ENCODE measurements at places on chromosomes 2 and 18. TPM values are rescaled to one million over a fixed set of nuclear protein-coding genes. Genes with fewer than 3 reads are reported as not detected.

DNA sequence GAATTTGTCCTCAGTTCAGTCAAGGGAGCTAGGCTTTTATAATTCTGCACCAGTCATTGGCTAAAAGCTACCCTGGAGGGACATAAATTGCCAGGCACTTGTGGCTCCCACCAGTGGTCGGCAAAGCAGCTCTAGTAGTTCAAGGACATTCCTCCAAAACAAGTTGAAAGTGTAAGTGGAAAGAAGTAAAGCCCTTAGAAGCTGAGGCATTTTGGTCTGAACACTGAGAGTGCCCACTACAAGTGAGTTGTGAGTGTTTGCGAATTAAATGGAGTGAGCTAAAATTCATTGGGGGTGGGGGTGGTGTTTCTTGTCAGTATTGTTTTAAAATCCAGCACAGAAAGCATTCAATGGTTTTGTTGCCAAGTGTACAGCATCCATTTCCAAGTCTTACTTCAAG is 879.9 kb upstream of the CDH2 start:
- DNase-seq: no peak

GRCh38 chr2:98552499-98553179 is 55.7 kb downstream of the COA5 start:
- DNase-seq: no peak

DNA sequence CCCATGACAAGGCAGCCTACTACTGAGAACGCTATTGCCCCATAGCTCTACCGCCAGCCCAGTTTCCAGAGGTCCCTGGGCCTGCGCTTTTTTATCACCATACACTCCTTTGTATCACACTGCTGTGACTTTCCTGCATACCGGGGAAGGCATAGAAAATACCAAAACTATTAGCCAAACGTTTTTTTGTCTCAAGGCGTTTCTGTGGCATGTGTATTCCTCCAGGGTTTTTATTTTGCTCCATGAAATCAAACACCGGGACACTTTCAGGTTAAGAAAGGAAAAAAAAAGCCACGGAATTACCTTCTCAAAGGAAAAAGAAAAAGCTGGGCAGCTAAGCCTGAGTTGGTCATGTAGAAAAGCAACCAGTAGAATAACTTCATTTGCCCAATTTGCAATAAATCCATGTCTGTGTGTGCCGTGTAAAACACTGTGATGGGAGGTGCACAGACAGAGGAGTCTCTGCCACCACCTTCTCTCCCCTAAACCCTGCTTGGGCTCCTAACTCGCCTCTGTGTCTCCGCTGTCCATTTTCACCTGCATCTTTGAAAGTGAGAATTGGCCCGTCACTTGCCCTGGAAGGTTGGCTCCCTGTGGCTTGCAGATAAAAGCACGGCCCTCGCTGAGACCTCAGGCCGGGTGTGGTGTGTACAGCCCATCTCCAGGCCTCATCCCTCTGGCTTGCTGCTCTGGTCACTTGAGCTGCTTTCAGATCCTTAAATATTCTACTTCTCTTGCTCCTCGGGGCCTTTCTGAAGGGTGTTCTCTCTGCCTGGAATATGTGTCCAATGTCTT is 1.7 kb downstream of the AMER3 start:
- no peak for DNase-seq

GRCh38 chr2:182073613-182074012 is 88.0 kb downstream of the PPP1R1C start:
- no peak for DNase-seq

GRCh38 chr2:111633643-111634042 is 250.3 kb downstream of the ANAPC1 start:
- no peak for DNase-seq

The SERPINB12 gene
- not detected for total RNA-seq

DNA sequence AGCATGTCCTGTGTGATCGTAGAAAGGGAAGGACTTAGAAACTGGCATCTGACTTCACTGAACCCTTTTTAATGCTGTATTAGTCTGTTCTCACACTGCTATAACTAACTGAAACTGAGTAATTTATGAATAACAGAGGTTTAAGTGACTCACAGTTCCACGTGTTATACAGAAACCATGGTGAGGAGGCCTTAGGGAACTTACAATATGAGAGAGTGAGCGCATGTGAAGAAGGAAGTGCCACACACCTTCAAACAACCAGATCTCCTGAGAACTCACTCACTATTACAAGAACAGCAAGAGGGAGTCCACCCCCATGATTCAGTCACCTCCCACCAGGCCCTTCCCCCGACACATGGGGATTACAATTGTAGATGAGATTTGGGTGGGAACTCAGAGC is 811.3 kb downstream of the CPS1 start:
- DNase-seq: no peak

DNA sequence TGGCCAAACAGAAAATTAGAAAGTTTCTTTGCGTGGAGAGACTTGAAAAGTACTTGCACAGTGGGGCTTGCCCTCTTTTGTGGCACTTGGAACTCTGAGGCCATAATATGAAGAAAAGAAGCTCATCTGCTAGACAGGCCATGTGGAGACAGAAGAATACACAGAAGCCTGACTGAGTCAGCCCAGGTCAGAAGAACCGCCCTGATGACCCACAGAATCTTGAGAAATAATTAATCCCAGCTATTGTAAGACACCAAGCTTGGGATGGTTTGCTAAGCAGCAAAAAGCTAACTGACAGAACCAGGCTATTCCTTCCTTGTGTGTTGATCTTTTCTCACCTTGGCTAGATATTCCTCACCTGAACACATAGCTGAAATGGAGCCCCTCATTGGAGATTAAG is 33.7 kb downstream of the G6PC2 start:
- no peak for DNase-seq

The DSEL gene
- total RNA-seq: 0.54 TPM

The KLHL14 gene
- total RNA-seq: 0.27 TPM

- DNase-seq: no peak
Measured at GRCh38 chr2:196952936-196953335, 26.4 kb upstream of the PGAP1 start.

The CREG2 gene
- 0.27 TPM for total RNA-seq

GRCh38 chr2:214489181-214489580 is 78.3 kb downstream of the VWC2L start:
- DNase-seq: no peak

GRCh38 chr2:112021290-112021689 is 33.8 kb upstream of the TMEM87B start:
- DNase-seq: no peak

- no peak for DNase-seq
Measured at GRCh38 chr18:13220361-13220991, 1.9 kb downstream of the LDLRAD4 start.

- DNase-seq: no peak
Measured at GRCh38 chr18:64270121-64270520, 121.2 kb upstream of the LINC00305 start.

The ZBTB7C gene
- not detected for total RNA-seq

The RIT2 gene
- total RNA-seq: not detected

DNA sequence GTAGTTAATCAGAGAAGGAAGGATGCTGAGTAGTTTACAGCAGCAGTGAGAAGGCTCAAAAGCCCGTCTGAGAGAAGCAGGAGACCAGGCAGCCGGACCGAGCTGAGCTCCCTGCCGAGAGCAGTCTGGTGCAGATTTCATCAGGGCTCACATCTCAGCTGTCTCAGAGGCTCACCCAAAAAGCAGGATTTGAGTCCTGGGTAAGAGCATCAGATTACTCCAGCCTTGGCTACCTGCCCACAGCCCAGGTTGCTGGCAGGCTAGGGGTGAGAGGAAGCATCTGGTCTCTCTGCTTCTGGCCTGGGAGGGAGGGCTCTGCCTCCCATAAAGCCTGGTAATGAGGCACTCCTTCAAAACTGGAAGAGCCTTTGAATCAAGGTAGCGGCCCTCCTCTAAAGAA is 140.5 kb downstream of the ST6GAL2 start:
- DNase-seq: no peak

The SERPINB2 gene
- 0.27 TPM for total RNA-seq

The MEIS1 gene
- total RNA-seq: 96.9 TPM

DNA sequence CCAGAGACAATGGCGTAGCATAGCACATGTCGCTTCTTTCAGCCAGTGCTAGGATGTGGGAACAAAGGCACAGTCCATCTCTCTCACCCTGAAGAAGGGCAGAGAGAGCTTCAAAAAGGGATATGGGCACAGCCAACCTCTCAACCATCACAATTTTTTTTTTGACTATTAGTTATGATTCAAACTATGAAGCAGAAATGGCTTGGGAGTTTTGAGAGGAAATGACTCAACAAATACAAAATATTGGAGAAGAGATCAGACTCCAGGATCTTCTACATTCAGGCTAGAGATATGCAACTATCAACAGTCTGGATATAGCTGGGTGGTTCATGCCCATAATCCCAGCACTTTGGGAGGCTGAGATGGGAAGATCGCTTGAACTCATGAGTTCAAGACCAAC is 109.1 kb downstream of the MCFD2 start:
- DNase-seq: no peak

DNA sequence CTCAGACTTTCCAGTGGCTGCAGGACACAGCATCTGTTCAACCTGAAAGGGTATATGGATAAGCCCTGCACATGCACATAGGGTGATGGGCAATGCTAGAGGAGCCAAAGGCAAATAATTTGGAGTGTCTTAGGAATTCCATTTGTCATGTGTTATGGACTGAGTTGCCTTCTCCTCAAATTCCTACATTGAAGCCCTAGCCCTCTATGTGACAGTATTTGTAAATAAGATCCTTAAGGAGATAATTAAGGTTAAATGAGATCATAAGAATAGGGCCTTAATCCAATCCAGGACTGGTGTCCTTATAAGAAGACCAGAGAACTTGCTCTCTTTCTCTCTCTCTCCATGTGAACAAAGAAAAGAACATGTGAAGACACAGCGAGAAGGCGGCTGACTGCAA is 42.9 kb upstream of the CREG2 start:
- no peak for DNase-seq

The CCL20 gene
- not detected for total RNA-seq

DNA sequence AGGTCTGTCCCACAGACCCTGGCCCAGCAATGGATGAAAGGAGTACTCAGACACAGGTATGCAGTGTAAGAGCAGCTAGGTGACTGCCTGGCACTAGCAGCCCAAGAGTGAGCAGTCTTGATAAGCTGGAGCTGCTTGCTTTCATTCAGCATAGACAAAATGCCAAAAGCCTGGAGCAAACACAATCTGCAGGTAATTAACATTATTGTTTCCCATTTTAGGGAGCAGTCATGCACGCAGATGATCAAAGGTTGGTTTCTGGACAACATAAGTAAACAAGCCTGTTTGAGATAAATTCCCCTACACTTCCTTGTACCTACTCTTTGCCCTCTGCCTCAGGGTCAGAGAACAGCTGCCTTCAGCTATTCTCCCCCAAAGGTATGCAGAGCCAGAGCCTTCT is 73.7 kb upstream of the MSTN start:
- no peak for DNase-seq

The AGXT gene
- not detected for total RNA-seq

GRCh38 chr2:64017811-64018700 is 1.2 kb downstream of the VPS54 start:
- no peak for DNase-seq

GRCh38 chr2:117359266-117359914 is 455.1 kb upstream of the DDX18 start:
- DNase-seq: no peak

The OSBPL6 gene
- 0.27 TPM for total RNA-seq

DNA sequence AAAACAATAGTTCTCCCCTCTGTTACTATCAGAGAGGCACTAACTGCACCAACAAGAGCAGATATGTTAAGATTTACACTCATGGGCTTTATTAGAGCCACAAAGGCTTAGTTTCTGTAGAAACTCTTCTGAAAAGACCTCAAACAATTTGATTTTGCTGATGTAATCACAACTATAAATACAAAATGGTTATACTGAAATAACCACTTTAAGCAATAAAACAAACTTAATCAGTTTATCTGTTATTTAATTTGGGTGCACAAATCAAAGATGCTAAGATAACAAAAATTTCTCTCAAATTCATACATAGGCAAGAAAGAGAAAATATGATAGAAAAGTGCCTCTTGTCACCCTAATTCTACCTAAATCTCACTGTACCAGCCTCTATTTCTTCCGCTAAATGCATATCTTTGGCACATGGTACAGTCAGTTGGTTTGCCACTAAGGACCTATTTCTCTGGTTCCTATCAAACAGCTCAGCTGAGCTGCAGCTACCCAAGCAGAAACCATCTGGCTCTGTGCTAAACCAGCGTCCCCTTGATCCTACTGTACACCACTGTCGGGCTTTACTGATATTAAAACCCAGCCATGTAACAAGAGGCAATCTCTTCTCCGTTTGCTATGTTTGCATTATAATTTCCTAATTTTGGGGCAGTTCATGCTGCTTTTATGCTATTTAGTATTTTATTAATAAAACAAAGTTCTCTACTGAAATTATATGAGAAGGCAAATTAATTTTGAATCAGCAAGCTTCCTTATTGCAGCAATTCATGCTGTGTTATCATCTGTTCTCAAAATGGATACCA is 60.1 kb downstream of the CWC22 start:
- no peak for DNase-seq

DNA sequence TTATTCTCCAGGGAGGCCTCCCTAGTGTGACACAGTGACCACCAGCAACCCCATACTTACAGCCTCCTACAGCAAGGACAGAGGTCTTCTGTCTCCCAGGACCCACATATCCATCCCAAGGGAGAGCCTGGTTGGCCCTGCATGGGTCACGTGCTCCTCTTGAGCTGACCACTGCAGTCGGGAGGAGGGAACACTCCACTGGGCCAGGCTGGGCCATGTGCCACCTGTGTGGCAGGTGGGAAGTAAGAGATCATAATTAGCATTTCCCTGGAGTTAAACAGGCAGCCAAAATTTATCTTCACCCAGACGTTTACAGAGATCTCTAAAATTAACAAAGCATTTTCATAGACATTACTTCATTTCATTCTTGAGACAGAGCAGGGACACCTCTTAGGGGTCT is 33.4 kb upstream of the MLPH start:
- DNase-seq: no peak

The TTN gene
- 1.1 TPM for total RNA-seq

The GPR155 gene
- total RNA-seq: 2.7 TPM

The TRAPPC8 gene
- total RNA-seq: 26.7 TPM

DNA sequence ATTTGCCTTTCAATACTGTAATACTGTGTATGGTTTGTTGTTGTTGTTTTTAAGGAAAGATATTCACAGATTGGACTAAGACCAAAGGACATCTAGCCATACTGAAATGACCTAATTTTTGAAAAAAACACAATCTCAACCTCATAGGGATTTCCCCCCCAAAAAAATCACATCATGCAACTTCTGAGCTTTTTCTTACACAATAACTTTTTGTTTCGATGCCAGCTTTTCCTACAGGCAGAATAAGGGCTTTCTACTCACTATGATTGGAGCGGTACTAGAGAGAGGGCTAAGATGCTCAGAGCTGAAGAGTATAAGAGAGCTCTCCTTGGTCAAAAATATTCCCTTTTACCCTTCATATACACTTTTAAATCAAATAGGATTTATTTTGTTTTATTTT is 32.4 kb upstream of the SLC3A1 start:
- no peak for DNase-seq

- DNase-seq: peak; percentile 33
Measured at GRCh38 chr2:215000721-215001120, 137.7 kb downstream of the ABCA12 start.

The VSNL1 gene
- not detected for total RNA-seq

GRCh38 chr2:181910028-181910831 is 18.7 kb downstream of the ITPRID2 start:
- DNase-seq: no peak

All from hematopoietic multipotent progenitor cell (in vitro differentiated cells).